ENCODE measurements at places on chromosomes 6 and 20. TPM values are rescaled to one million over a fixed set of nuclear protein-coding genes. Genes with fewer than 3 reads are reported as not detected.

CGA gene
- not detected for total RNA-seq

MOG gene
- not detected for total RNA-seq

PRDM13 gene
- not detected for total RNA-seq

DNA sequence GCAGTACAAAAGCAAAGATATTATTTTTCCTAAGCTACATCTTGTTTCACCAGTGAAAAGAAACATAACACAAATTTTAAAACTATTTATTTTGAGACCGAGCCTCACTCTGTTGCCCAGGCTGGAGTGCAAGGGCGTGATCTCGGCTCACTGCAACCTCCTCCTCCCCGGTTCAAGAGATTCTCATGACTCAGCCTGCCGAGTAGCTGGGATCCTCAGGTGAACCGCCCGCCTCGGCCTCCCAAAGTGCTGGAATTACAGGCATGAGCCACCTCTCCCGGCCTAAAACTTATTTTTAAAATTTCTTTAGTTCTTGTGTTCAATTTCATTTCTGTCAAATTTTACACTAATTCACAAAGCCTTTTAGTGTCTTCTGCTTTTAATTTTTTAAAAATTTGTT is 5.9 kb downstream of the SRSF12 start:
- no peaks in the 10 kb centered on the region for H3K4me1 ChIP-seq
- H3K36me3 ChIP-seq: no peaks in the 10 kb centered on the region
- H3K4me3 ChIP-seq: no peak overlapping the region
- DNase-seq: no peak

DNA sequence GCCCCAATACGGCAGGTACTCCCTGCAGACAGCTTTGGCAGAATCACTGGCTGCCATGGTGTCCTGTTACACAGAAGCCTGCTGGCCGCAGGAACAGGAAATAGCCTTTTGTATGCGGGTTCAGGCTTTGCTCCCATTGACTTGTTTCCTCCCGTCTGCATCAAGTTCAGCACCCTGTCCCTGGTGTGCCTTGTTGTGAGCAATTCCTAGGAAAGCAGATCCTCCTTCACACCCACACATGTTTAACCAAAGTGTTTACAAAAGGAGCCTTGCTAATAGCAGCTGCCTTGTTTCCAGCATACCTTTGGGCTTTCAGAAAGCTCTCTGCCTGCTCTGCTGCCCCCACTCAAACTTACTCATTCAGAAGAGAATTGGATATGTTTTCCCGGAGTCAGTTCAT is 127.2 kb upstream of the SUPT3H start:
- no peaks in the 10 kb centered on the region for H3K27me3 ChIP-seq
- H3K27ac ChIP-seq: peak overlapping the region; percentile 38
- peak; percentile 80 for DNase-seq

DNA sequence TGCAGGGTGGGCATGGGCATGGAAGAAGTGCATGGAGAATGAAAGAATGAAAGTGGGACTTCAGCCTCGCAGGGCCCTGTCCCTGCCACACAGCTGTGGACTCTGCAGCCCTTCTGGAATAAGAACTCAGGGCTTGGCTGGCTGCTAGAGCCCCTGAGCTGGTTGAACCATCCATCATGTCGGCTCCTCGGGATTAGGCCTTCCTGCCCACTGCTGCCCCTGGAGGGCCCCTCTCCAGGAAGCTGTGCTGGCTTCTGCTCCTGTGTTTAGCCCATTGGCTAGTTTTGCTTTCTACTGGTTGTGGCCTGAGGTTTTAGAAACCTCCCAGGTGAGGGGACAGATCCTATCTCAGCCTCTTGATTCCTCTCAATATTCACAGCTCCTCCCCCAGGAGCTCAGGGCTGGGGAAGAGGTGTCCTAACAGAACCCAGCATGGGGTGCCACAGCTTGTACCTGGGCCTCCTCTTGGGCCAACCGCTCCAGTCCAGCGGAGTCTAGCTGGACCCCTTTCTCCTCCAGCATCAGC is 7.9 kb downstream of the AARS2 start:
- no peaks in the 10 kb centered on the region for H3K27me3 ChIP-seq
- no peak for DNase-seq
- H3K36me3 ChIP-seq: peaks cover 64% of the 10 kb centered on the region
- no peak overlapping the region for H3K4me3 ChIP-seq
- no peak overlapping the region for H3K27ac ChIP-seq
- peaks cover 8% of the 10 kb centered on the region for H3K4me1 ChIP-seq

DNA sequence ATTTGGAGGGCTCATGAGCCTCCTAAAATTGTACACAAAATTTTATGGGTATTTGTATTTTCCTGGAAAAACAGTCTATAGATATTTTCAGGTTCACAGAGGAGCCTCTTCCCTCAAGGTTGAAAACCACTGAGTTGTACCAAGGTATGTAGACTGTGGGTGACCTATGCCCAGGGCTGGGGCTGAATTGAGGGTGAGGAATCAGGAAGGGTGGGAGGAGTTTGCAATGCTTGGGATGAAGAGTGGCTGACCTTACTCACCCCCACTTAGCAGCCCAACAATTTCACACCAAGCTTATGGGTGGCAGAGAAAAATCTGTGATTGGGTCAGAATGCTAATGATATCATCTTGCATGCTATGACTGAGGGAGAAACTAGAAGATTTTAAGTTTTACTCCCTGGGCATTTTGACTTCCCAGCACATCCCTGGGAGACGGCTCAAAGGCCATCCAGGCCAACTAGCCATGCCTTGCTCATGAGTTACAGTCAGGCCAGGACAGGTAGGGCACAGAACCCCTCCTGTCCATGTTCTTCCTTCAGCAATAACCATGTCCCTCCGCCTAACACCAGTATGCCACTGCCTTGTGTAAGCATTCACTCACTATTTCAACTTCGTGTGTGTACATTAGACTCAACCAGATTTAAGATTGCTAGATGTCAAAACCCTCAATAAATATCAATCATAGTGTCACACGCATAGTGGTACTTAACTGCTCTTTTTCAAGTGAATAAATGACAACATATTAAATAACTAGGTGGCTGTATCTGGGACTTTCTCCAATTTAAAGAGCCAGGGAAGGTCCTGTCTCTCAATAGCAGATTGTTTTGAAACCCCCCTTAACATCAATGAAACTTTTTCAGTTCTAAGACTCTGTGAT is 16.6 kb downstream of the ADTRP start:
- no peaks in the 10 kb centered on the region for H3K27me3 ChIP-seq
- peaks cover 18% of the 10 kb centered on the region for H3K4me1 ChIP-seq

GRCh38 chr6:145147559-145147958 is 587.8 kb downstream of the EPM2A start:
- DNase-seq: peak; percentile 42
- H3K27me3 ChIP-seq: no peaks in the 10 kb centered on the region
- peaks cover 12% of the 10 kb centered on the region for H3K4me1 ChIP-seq
- H3K27ac ChIP-seq: peak overlapping the region; percentile 43

DNA sequence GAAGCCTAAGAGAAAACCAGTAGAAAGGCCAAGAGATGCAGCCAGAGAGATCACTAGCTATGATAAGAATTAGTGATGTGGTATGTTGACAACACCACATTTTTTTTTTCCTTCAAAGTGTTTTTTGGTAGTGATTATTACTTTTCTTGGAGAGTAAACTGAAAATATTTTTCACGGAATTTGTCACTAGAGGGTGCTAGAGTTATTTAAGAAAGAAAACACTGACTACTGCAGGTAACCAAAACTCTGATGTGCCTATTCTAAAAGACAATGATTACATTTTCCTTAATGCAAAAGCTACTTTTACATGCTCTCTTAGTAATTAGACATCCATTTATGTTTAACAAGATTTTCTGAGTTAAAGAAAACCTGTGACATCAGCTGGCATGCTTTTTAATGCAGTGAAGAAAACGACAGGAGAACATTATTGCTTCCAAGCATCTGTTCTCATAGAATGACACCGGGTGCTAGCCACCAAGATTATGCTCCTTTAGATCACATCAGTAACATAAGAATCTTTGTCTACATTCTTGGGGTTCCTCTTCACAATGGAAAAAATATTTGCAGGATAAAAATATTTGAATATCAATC is 28.8 kb downstream of the RWDD2A start:
- no peak overlapping the region for H3K4me3 ChIP-seq
- H3K27me3 ChIP-seq: no peaks in the 10 kb centered on the region
- H3K27ac ChIP-seq: no peak overlapping the region
- H3K4me1 ChIP-seq: peaks cover 7% of the 10 kb centered on the region
- no peaks in the 10 kb centered on the region for H3K36me3 ChIP-seq
- DNase-seq: no peak

GRCh38 chr6:99833034-99833433 is 161.0 kb downstream of the MCHR2 start:
- no peak overlapping the region for H3K4me3 ChIP-seq
- no peak for DNase-seq
- H3K4me1 ChIP-seq: no peaks in the 10 kb centered on the region

DNA sequence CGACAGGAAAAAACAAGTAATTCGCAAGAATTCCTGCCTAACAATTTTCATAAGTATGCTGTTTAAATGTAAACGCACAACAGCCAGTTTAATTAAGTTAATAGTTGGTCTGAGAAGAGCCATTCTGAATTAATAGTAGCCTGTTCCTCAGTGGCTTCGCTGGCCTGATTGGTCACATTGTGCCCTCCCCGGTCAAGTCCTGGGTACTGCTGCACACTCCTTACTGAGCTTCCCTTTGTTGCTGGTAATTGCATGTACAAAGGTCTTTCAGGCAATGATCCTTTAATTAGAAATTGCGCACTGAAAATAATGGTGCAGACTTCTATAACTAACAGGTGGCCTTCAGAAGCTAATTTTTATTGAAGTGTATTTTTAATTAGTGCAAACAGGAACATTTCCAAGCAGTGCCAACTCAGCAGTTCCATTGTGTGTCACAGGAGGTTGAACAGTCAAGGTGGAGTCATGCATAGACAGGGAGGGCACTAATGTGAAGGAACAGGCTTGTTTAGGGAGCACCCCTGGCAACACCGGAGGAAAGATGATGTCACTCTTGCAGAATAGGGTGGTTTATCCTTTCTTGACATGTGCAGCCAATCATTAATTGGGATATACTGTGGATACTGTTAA is 92.6 kb upstream of the SLC22A23 start:
- no peak for DNase-seq
- H3K27me3 ChIP-seq: no peaks in the 10 kb centered on the region
- H3K27ac ChIP-seq: no peak overlapping the region
- no peaks in the 10 kb centered on the region for H3K36me3 ChIP-seq
- no peaks in the 10 kb centered on the region for H3K4me1 ChIP-seq
- H3K4me3 ChIP-seq: no peak overlapping the region

- H3K36me3 ChIP-seq: peaks cover under 1% of the 10 kb centered on the region
- DNase-seq: peak; percentile 66
- no peaks in the 10 kb centered on the region for H3K27me3 ChIP-seq
- no peak overlapping the region for H3K4me3 ChIP-seq
- H3K4me1 ChIP-seq: peaks cover 8% of the 10 kb centered on the region
- H3K27ac ChIP-seq: no peak overlapping the region
Measured at GRCh38 chr6:125904871-125905270, 51.7 kb upstream of the HINT3 start.

- peaks cover 70% of the 10 kb centered on the region for H3K4me1 ChIP-seq
- no peak for DNase-seq
- H3K27ac ChIP-seq: peak overlapping the region; percentile 19
- no peaks in the 10 kb centered on the region for H3K36me3 ChIP-seq
- no peak overlapping the region for H3K4me3 ChIP-seq
- H3K27me3 ChIP-seq: no peaks in the 10 kb centered on the region
Measured at GRCh38 chr6:129748212-129748900, 38.4 kb upstream of the ARHGAP18 start.

- no peaks in the 10 kb centered on the region for H3K4me1 ChIP-seq
- no peak overlapping the region for H3K4me3 ChIP-seq
- H3K36me3 ChIP-seq: no peaks in the 10 kb centered on the region
- no peaks in the 10 kb centered on the region for H3K27me3 ChIP-seq
Measured at GRCh38 chr6:141598487-141598886, 534.2 kb upstream of the GJE1 start.

DNA sequence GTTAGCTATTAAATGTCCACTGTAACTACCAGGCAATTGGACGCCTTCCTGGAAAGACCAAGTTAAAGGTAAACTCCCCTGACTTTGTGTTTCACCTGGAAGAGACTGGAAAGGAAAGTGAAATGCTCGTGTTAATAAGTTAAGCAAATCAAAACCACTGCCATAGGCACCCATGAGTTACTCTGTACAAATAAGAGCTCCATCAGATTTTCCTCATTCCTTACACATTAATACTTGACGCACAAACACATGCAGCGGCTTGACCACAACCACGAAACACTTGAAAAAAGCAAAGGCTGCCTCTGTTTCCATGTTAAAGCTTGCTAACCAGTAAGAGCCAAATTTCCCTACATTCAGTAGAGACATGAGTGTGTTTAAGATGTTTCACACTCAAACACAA is 19.8 kb downstream of the GCM1 start:
- H3K36me3 ChIP-seq: no peaks in the 10 kb centered on the region
- H3K4me1 ChIP-seq: no peaks in the 10 kb centered on the region
- H3K27ac ChIP-seq: no peak overlapping the region

DNA sequence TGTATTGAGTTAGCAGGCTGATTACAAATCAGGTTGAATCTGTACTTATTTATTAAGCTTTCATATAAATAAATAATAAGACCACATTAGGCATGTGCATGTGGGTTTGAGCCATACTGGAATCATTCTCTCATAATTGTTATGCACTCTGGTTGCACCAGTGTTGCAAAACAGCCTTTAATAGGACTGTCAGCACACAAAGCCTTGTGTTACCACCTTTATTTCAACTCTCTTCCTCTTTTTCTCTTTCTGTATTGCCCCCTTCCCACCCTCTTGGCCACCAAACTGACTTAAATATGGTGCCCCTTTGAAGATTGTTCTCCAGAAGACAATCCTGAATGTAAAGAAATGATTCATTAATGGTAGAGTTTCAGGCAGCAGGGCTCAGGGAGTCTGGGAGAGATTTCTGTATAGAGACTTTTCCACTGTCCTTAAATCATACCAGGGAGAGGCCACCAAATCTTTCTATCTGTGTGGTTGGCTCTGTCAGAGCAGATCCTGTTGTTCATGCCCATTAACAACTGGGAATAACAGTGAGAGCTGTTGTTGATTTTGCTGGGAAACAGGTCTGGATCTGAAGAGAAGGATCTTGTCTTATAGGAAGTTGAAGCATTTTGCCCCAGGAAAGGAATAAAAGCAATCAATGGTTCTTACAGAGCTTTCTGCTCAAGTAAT is 131.6 kb upstream of the SOX4 start:
- no peaks in the 10 kb centered on the region for H3K27me3 ChIP-seq
- no peaks in the 10 kb centered on the region for H3K36me3 ChIP-seq
- H3K4me3 ChIP-seq: no peak overlapping the region

DNA sequence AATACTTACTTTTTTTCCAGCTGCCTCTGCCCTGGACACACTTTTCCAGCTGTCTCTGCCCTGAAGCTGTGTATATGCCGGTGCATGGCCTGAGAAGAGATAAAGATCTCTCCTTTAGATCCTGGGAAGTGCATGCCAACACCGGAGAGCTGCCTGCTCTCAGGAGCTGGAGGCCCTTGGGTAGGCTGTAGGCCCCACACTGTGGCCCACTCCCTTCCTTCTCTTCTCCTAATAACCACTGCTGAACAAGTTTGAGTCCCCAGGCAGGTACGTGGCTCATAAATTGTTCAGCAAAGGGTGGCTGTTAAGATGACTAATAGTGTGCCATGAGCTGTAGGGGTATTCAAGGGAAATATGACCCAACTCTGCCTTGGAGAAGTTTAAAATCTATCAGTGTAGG is 102.5 kb downstream of the CD24 start:
- no peak for DNase-seq
- H3K27ac ChIP-seq: no peak overlapping the region
- H3K4me3 ChIP-seq: no peak overlapping the region
- no peaks in the 10 kb centered on the region for H3K36me3 ChIP-seq
- H3K27me3 ChIP-seq: no peaks in the 10 kb centered on the region
- peaks cover 17% of the 10 kb centered on the region for H3K4me1 ChIP-seq
